Activated naive CD4-positive, alpha-beta T cell (primary cell): ENCODE measurements at places on chromosomes 7 and 10.

DNA sequence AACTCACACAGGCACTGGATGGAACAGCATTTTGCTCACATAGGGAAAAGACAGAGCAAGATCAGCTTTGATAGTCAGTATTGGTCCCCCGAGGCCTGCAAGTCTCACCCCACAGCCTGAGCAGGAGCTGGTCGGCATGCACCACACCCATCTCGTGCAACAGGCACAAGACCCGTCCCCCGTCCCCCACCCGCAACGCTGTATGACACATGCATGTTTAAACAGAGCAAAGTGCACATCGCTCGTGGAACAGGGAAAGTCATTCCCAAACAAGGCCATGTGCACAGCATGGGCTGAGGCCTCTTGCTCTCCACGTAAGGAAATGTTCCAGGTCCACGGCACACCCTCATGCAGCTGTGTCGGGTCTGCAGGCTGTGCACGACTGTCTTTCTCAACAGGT is 527.2 kb downstream of the ACTR3B start:
- DNase-seq: no peak

DNA sequence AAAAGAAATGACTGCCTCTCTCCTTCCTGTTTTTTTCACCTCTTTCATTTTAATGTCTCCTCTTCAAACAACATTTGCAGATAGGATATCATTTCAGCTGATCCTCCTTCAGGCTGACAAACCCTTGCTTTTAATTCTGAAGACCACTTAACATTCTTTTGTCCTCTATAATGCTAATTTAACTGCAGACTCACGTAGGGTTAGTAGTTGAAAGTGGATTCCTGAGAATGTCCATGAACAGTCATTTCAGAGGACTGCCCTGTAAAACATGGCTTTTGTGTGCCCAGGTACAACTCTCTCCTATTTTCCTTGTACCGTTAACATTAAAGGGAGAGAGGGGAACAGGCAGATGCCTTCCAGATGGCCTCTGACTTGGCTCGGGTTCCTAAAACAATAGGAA is 524.4 kb downstream of the SDK1 start:
- no peak for DNase-seq

- DNase-seq: no peak
These were observed 1.2 kb downstream of the CCM2 start for GRCh38 chr7:45001138-45001694.

DNA sequence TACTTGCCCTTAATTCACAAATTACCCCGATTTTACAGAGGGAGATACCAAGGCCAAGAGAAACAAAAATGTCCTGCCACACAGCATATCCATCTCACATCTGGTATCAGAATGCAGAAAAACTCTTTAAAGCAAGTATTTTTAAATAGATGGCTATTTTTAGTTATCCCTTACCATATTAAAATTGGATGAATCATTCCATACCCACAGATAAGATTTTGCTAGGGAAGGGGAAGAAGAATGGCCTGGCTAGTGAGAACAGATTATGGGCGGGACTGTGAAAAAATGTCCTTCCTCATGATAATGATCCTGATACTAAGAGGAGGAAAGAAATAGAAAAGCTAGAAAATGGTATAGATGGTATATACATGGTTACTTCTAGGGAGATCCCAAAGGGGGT is 80.6 kb upstream of the GATAD1 start:
- DNase-seq: no peak

GRCh38 chr7:36278069-36278619 is 111.5 kb upstream of the ANLN start:
- DNase-seq: no peak

DNA sequence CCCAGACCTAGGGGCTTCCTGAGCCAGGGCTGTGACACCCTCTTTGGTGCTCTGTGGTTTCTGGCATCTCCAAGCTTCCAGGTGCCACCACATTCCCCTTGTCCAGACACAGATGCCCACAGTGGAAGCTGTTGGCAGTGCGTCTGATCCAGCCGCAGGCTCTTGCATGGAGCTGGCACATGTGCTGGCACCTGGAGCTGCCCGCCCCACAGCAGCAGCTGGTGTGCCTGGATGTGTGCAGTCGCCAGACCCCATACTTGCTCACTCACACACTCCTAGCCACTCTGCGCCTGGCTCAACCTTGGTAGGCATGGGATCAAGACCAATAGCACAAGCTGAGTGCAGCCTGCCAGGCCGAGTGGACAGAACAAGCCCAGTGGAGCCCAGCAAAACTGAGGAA is 106.5 kb downstream of the LYZL1 start:
- DNase-seq: no peak

DNA sequence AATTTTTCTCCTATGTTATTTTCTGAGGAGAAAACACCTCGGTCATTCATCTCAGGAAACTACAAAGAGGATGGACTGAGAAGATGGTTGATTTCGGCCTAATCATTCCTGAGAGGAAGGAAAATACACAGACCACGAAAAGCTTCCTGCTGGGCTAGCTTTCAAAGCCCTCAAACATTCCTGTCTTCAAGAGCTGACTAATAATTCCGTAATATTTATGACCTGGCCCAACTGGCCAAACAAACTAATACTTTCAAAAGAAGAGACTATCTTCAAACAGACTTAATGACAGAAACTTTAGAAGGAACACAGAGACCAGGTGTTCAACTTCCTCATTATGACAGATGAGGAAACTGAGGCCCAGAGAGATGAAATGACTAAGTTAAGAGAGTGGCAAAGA is 215.1 kb upstream of the FRMD4A start:
- DNase-seq: no peak

DNA sequence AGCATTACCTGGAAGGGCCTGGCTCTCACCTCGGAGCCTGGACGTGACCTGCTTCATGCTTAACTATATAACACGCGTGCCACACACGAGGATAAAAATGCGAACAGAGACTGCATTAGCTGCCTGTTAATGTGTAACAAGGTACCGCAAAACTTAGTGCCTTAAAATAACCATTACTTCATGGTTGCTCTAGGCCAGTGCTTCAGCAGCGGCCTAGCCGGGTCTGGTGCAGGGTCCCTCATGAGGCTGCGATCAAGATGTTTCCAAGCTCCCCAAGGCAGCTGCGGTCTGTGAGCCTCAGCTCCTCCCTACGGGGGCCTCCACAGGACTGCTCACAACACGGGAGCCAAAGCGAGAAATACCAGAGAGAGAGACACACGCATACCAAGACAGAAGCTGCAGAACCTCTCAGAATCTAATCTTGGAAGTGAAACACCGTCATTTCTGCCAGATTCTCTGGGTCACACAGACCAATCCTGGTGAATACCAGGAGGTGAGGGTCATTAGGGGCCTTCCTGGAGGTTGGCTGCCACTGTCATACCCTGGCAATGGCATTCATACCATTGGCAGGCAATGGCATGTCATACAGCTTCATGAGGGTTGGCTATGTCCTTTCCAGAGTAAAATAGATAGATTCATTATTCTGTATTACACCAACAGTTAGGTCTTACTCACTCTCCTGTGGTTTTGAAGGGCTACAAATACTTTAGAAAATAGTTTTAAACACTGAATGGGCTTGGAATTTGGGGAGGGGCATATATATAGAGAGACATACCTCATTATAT is 94.5 kb downstream of the HIPK2 start:
- DNase-seq: no peak

- DNase-seq: no peak
These were observed 29.6 kb downstream of the CASP7 start for GRCh38 chr10:113709221-113709838.

- no peak for DNase-seq
These were observed 39.9 kb upstream of the SORCS3 start for GRCh38 chr10:104601166-104601565.

DNA sequence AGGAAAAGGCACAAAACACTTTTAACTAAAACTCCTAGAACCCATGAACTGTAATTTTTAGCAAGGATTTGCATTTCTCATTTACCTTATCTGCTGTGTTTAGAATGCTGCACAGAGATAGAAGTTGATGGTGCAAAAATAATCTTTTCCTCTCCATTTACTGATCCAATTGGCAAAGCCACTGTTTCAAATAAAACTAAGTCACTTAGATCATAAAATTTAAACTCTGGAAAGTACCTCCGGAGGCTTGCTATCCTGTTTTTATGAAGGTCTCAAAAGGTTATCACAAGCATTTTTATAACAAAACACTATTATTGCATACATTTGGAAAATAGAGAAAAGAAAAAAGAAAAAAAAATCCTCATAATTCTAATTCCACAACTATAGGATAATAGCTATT is 7.6 kb downstream of the CPA2 start:
- DNase-seq: no peak

- no peak for DNase-seq
These were observed 11.6 kb upstream of the BAZ1B start for GRCh38 chr7:73533742-73534141.

DNA sequence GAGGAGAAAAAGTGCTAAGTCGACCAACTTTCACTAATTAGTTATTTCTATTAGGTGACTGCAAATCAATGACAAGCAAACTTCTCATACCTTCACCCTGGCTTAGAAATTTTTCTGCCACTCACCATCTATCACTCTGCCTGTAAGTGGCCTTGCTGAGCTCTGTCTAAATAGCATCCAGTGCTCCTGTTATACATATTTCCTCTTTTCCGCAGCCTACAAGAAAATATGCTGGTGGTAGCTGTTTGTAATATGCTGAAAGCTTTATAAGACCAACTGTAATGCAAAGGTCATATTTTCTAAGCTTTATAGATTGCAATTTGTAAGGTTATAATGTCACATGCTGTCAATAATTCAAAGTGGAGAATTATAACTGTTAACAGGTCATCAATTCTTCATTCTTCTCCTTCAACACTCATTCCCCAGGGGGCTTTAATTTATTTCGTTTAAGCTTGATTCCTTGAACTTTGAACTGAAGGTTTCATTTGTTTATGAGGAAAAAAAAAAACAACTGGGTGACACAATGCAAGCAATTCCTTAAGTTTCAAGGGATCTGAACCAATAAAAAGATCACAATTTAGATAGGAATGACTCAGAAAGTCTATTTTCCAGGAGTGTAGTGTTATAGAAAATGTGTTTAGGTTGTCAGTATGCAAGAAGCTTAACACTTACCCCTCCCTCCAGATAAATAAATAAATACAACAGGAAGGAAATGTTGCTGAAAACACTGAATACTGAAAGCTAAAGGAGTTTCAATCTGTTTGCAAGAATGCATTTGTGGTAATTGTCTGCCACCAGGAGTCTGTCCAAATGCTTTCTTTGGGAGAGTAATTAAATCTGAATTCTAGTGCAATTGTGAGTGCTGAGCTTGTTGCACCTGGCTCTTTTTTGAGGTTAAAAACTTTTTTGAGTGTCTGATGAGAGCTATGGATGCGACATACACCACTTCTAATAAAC is 183.7 kb downstream of the SORCS1 start:
- no peak for DNase-seq

DNA sequence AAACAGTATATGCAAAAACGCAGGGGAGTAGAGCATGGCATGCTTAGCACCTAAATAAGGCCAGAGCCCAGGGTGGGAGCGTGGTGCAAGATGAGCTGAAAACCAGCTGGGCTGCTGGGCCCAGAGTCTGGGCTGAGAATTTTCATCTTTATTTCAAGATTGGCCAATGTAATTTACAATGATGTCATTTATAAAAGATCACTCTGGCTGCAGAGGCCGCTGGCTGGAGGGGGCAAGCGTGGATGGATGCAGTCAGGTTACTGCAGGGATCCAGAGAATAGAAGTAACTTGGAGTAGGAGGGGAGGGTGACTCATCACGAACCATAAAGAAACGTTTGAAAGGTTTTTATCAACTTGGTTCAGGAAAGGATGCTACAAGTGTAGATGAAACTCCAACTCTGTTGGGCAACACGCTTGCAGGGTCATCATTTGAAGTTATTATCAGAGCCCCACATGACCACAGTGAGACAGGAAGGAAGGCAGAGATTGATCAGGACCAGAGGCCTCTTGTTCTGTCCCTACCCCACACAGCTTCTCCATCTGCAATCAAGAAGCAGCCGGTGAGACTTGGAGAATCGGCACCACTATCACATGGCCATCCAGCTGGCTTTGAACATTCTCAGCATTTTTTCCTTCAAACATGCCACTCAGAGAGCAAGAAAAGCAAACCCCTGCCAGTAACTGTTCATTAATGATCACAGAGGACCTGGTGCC is 49.2 kb downstream of the ODAD2 start:
- DNase-seq: no peak

DNA sequence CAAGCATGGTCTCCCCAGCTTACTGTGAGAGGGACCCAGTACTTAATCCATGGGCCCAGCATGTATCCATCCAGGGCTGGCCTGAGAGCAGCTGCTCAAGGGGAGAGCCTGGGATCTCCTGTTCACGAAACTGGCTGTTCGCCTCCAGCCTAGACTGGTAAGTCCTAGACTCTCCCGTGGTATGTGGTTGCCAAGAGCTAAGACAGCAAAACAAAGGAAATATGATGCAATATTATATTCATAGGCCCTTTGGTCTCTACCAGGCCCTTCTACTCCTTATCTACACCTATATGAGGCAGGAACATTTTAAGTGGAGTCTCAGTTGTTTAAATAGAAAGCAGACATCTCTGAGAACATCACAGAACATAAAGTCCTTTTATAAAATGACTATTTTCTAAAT is 28.9 kb upstream of the STK17A start:
- no peak for DNase-seq

GRCh38 chr10:56624082-56624481 is 263.0 kb upstream of the ZWINT start:
- DNase-seq: no peak

- DNase-seq: no peak
These were observed 11.1 kb upstream of the CNNM1 start for GRCh38 chr10:99318048-99318447.

DNA sequence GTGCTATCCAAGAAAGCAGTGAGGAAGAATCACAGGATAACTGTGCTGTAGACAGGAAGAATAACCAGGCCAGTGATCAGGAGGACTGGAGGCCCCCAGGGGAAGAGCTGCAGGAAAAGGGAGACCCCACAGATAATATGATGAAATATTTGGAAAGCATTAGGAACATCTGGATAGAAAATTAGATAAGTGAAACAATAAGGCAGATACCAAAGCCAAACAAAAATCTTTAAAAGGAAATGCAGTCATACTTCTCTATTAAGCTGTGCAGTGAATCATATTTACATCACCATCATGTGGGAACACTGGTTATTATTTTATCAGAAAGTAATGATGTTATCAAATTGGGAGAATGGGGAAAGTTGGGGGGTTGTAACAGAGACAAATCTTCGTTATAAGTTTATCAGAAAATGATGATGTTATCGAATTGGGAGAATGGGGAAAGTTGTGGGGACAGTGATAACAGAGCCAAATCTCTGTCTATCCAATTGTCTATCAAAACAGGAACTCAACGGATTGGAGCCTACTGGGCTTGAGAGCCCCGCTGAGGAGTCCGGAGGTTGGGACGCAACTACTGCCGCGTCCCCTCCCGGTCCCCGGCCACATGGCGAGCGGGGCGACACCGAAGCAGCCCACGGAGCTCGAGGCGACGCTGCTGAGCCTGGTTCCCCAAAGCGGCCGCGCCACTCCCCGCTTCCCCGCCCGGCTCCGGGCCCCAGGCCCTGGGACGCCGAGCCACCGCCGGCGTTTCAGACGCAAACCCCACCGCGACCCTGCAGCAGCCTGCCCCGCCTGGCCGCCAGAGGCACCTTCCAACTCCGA is 14.0 kb upstream of the RALA start:
- peak; percentile 11 for DNase-seq
